Right lung (tissue), 10 donors: ENCODE measurements at places on chromosomes 3 and 15. TPM values are rescaled to one million over a fixed set of nuclear protein-coding genes. Genes with fewer than 3 reads are reported as not detected.

The MED12L gene
- 0.73 TPM for polyA plus RNA-seq

The SNTN gene
- 14.6 TPM for polyA plus RNA-seq

The MYZAP gene
- 67.2 TPM for polyA plus RNA-seq

The C3orf20 gene
- polyA plus RNA-seq, result not detected

The CHRD gene
- polyA plus RNA-seq, result 15.3 TPM

The CD276 gene
- 179 TPM for polyA plus RNA-seq

The NR2E3 gene
- polyA plus RNA-seq, result 0.59 TPM

DNA sequence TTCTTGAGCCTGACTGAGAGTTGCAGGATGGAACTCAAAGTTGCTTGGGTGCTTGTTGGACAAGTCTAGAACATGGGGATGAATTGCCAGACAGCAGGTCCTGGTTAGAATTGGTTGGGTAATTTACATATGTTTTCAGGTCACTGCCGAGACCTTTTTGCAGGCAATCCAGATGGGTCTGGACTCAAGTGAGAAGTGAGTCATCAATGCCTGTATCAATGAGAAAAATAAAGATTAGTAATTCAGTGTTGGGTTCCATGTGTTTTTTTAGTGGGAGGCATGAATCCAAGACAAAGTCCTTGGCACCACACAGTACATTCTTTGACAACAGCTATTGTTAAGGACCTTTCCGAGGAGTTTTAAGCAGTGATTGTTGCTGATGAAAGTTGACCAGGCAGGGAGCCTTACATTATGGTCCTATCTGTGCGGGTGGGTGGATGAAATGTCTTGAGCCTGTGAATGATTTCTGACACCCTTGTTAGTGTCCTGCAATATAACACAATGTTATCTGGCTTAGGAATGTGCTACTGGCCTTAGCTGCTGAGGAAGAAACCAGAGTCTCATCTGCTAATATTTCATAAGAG is 77.7 kb downstream of the CRYGS start:
- no peak for DNase-seq

DNA sequence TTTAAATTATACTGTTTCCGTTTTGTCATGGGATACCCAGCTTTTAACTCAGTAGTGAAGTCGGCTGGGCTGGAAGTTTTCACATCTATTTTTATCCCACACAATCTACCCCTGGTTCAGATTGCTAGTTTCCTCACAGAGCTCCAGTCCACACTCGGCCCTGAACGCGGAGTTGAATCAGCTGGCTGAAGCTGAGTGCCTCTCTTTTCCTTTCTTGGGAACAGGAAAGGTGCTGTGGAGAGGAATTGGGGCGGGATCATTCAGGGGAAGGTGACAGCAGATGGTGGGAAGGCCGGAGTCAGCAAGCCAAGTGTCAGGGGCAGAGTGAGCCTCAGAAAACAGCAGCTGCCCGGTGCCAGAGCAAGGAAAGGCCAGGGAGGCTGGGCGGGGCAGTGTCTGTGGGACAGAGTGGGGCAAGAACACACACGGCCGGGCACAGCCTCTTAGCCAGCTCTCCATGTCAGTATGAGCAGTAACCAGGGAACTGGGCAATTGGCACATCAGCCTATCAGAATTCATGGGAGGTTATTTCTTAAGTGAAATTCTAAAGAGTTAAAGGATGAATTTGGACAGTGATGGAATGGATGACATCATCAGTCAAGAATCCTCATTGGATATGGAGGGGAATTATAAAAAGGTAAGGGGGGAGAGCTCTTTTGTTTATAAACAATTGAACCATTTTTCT is 135.7 kb upstream of the IL12A start:
- DNase-seq, result no peak

DNA sequence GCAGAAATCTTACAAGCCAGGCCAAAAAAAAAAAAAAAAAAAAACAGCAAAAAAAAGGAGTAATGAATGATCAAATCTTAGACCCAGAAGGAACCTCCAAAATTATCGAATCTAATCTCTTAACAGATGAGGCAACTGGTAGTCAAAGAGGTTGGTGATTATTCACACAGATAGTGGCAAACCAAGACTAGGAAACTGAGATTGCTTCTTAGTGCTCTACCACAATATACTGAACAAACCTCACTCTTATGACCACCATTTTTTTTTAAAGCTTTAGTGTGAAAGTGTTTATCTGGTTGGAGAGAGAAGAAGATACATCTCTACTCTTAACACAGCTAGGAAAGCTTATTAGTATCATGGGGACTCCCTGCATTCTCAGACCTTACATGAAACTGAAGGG is 17.3 kb downstream of the ATOSA start:
- DNase-seq, result no peak

GRCh38 chr15:29448320-29448719 is 178.7 kb upstream of the NSMCE3 start:
- DNase-seq, result no peak

- DNase-seq, result peak; percentile 87
These were observed 339.4 kb upstream of the CBLB start for GRCh38 chr3:106208251-106208650.

DNA sequence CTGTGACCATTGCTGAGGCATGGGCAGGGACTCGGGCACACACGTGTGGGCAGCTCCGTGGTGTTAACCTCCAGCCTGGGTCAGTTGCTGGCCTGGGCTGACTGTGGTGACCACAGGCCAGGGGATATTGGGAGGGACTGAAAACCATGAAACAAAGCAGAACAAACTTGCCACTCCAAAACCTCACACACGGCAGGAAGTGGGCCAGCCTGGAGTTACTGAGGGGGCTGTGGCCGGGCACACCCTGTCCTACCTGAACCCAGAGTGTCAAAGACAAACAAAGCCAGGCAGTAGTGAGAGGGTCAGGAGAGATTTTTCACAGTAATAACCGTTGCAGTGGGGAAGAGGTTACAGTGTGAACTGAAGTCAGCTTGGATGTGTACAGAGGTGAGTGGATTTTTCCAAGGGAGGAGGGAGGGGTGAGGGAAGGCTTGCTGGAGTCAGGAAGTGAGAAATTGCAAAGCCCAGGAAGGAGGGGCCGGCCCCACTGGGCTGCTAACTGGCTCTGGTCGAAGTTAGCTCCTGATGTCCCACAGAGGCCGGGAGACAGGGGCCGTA is 40.0 kb upstream of the ATP10A start:
- DNase-seq, result no peak

- DNase-seq, result no peak
These were observed 13.6 kb upstream of the GP9 start for GRCh38 chr3:129046732-129047552.

DNA sequence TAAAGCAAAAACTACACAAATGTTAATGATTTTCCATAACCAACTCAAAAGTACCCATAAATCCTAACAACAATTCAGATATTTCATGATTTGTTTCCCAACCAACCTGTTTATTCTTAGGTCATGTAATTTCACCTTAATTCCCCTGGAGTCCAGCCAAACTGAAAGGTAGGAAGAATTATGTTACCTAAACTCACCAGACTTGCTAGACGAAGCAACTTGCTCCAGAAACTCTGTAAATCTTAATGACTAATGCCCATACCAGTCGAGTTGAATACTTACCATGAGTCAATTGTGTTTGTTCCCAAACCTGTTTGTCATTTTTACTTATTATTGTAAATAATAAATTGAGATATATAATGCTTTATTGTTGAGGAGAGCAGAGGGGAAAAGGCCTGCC is 1030.0 kb downstream of the TBL1XR1 start:
- peak; percentile 4 for DNase-seq

- DNase-seq, result no peak
These were observed 25.8 kb downstream of the OXNAD1 start for GRCh38 chr3:16290827-16291196.
